ENCODE measurements at places on chromosomes 16 and 17. TPM values are rescaled to one million over a fixed set of nuclear protein-coding genes. Genes with fewer than 3 reads are reported as not detected.

Gene MPP3
- 17.7 TPM for total RNA-seq

Gene RASD1
- total RNA-seq: not detected

Gene RAMP2
- total RNA-seq: not detected

- no peak for DNase-seq
These were observed 27.2 kb downstream of the MAP3K14 start for GRCh38 chr17:45289301-45290268.

GRCh38 chr17:34530918-34531317 lies 48.5 kb upstream of the TMEM132E start:
- no peak for DNase-seq

GRCh38 chr17:622356-622755 lies 92.3 kb downstream of the VPS53 start:
- DNase-seq: peak; percentile 39

DNA sequence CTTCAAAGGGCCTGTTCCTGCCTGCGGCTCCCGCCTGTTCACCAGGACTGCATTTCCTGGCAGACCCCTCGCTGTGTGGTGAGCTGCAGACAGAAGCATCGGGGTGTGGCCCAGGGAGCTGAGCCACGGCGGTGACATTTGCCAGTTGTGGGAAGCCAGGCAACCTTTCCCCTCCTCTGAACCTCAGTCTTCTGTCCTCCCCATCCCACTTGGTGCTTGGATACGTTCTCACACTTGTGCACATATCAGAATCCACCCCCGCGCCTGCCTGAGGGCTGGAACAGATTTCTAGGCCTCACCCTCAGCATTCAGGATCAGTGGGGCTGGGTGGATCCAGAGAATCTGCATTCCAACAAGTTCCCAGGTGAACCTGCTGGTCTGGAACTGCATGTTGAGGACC lies 63.5 kb downstream of the CRISPLD2 start:
- DNase-seq: peak; percentile 45

All from Daoy (cell line).